ENCODE measurements at places on chromosomes 2 and 18. TPM values are rescaled to one million over a fixed set of nuclear protein-coding genes. Genes with fewer than 3 reads are reported as not detected.

Gene UGT1A5
- not detected for total RNA-seq

Gene PSD4
- total RNA-seq, result 37.8 TPM

Gene GALR1
- total RNA-seq, result 0.06 TPM

Gene INHA
- total RNA-seq, result 0.43 TPM

Gene SERPINB2
- total RNA-seq, result 0.38 TPM

Gene CCDC150
- 0.87 TPM for total RNA-seq

Gene CYTIP
- 34.7 TPM for total RNA-seq

Gene PROM2
- 6.0 TPM for total RNA-seq

Gene SNTG2
- 3.6 TPM for total RNA-seq

Gene MFSD2B
- 0.35 TPM for total RNA-seq

Gene GPR45
- not detected for total RNA-seq

Gene CD8B2
- not detected for total RNA-seq

Gene ALK
- total RNA-seq, result not detected

Gene IL1B
- total RNA-seq, result 11.5 TPM

Gene NOL4
- not detected for total RNA-seq

Gene UGT1A4
- total RNA-seq, result not detected

Gene GPBAR1
- total RNA-seq, result 2.6 TPM

Gene PID1
- 51.4 TPM for total RNA-seq

Gene SLC4A5
- 3.2 TPM for total RNA-seq

Gene GDF7
- 0.72 TPM for total RNA-seq

Gene IL1RN
- 41.7 TPM for total RNA-seq

Gene ALPI
- not detected for total RNA-seq

Gene UGT1A3
- not detected for total RNA-seq

Gene SRD5A2
- not detected for total RNA-seq

Gene ERFE
- not detected for total RNA-seq

Gene MALT1
- 25.8 TPM for total RNA-seq

Gene PTPRN
- total RNA-seq, result not detected

Gene UCN
- total RNA-seq, result 2.8 TPM

Gene PFN4
- total RNA-seq, result 1.5 TPM

Gene SH3RF3
- total RNA-seq, result 7.4 TPM

Gene CLEC4F
- 1.2 TPM for total RNA-seq

Gene HOXD1
- 4.1 TPM for total RNA-seq

Gene DAW1
- total RNA-seq, result not detected

Gene GPR75
- 2.5 TPM for total RNA-seq

Gene SLC39A6
- 24.3 TPM for total RNA-seq

Gene NCOA1
- total RNA-seq, result 46.9 TPM

Gene MSTN
- total RNA-seq, result not detected

Gene SNORC
- 0.96 TPM for total RNA-seq

Gene LMAN1
- total RNA-seq, result 63.1 TPM

Gene DRC1
- total RNA-seq, result not detected

Gene GAREM1
- total RNA-seq, result 11.5 TPM

Gene KRCC1
- 18.9 TPM for total RNA-seq
